ENCODE measurements at places on chromosomes 2 and 18.

GRCh38 chr18:72867746-72868584 lies at the start of gene NETO1:
Gene NETO1, minus strand, starts transcription at chr18:72867987. Its CDS starts 696 bp downstream, at chr18:72867291.
- no peak for DNase-seq

DNA sequence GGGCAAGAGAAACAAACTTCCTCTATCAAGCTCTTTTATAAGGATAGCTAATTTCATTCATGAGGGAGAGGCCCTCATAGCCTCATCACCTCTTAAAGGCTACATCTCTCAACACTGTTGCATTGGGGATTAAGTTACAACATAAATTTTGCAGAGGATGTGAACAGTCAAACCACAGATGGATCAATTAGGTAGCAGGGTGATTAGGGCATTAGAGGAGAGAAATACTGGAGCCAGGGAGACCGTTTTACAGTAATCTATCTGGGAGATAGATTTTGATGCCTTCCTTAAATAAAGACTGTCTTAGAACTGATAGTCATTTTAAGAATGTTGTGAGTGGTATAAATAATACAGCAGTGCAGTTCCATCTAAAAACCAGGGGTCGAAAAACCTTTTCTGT lies 258.9 kb downstream of the DCC start:
- no peak for DNase-seq

GRCh38 chr2:204453730-204454167 lies 91.5 kb upstream of the PARD3B start:
- DNase-seq, result no peak

GRCh38 chr18:6811816-6812215 lies 82.3 kb downstream of the ARHGAP28 start:
- no peak for DNase-seq

DNA sequence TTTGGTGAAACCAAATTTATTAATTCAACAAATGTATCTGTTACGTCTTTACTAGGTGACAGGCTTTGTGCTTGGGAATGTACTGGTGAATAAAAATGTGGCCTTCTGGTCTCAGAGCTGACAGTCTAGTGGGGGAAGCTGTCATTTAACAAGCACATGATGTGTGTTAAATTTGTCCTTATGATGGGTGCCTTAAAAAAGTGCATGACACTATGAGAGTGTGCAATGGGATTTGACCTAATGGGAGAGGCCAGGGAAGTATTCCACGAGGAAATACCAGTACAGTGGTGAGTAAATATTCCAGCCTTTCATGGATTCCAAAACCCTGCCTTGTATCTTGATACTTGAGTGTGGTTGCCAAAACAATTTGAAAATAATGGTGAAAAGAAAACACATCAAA lies 308.9 kb downstream of the PLCL1 start:
- DNase-seq, result no peak

GRCh38 chr2:30978044-30978443 lies 160.2 kb downstream of the GALNT14 start:
- DNase-seq, result no peak

- no peak for DNase-seq
Observed at GRCh38 chr2:174450021-174450816, 36.6 kb downstream of the GPR155 start.

GRCh38 chr2:45841752-45842407 lies 190.4 kb downstream of the PRKCE start:
- DNase-seq, result no peak

GRCh38 chr2:54015798-54016699 lies 45.3 kb upstream of the PSME4 start:
- no peak for DNase-seq

DNA sequence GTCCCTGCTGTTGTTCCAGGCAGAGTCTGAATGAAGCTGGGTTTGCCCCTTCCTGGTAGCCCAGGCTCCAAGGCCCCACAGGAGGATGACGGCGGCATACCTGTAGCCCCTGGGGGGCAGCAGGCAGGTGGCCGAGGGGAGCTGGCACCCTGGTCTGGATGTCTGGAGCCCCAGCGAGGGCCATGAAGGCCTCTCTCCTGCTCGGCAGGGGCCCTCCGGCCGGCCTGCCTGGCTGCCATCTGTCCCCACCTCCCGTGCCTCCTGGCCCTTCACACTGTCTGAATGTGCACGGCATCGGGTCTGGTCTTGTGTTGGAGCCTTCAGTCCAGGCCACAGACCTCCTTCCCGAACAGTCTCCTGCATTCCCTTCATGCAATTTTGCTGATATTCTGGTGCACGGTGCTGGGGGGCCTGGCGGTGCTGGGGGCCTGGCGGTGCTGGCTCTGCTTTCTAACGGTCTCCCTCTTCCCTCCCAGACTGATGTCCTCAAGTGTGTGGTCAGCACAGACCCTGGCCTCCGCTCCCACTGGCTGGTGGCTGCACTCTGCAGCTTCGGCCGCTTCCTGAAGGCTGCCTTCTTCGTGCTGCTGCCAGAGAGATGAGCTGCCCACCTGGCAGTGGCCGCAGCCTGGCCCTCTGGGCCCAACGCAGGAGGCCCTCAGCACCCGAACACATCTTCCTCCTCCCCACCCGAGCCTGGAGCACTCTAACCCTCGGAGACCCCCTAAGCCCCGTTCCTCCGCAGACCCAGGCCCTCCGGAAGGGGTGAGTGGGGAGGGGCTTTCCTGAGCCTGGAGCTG lies 13.5 kb downstream of the BOK start:
- DNase-seq, result no peak

DNA sequence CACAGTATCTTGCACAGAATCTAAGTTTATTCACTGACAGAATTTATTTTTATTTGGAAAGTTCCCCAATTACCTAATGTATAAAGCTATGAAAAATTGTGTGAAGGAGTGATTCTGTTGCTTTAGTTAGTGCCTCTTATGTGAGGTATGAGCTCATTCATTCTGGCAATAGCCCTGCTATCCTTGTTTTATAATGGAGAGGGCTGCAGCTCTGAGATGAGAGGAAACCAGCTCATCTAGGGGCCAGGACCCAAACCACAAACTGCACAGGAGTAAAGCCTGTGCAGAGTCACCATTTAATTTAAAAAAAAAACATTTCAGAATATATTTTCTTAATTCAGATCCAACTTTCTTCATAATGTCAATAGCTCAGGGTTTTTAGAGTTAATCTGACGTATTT lies 383.0 kb downstream of the TMEM182 start:
- no peak for DNase-seq

DNA sequence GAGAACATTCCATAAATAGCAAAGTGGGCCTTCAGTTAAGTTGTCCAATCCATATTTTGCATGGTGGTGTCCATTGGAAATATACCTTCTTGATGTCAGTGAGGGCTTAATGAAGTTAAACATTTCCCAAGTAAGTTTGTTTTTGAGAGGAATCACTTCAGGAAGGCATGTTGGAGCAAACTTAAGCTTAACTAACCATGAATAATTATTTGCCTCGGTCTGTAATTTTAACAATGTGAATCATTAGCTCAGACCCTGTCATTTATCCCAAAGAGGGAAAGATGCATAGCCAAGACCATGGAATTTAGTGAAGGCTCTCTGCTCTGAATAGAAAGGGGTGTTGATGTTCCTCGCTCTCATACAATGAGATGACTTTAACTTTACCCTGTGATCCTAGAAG lies 47.4 kb downstream of the SPATS2L start:
- DNase-seq, result no peak

DNA sequence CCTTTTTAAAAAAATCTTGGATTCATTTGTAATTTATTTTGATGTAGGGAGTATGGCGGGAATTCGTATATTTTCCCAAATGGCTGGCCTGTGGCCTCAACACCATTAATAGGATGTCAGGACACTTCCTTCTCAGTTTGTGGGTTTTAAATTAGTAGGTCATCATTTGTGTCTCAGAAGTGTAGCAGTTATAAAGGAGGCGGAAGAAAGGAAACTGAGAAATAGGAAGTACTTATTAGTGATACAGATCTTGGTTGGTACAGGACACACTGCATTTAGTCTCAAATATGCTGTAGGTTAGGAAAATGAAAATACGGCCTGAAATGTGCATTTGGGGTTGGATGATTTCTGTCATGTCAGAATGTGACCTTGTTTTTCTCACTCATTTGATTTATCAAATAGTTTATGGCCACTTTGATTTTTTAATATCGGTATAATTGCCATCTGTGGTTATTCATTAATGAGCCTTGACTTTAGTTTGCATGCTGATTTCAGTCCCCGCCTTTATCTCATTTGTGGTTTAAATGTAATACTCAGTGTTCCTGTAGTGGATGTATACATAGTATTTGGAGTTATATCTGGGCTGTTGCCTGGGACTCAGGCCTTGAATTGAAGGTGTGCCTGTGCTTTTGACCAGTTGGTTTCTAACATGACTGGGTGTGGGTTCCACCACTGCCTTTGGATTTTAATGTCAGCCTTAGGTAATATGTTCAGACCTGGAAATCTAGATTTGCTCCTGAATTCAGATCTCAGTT lies 31.4 kb downstream of the ZCCHC2 start:
- DNase-seq, result no peak

DNA sequence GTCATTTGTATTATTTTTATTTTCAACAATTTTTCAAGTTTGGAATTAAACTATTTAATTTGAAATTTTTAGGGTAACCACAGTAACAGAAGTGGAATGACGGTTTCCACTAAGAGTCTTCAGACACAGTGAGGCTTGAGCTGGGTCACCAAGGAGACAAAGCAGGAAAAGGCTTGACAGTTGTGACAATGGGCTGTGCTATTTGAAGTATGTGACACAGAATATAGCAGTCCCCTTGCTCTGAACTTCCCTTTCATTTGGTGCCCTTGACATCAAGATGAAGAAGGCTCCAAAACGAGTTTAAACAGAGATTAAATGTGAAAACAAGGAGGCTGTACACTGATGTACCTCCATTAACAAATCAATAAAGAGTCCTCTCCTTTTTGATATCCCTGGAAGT lies 265.4 kb upstream of the DLGAP1 start:
- no peak for DNase-seq

DNA sequence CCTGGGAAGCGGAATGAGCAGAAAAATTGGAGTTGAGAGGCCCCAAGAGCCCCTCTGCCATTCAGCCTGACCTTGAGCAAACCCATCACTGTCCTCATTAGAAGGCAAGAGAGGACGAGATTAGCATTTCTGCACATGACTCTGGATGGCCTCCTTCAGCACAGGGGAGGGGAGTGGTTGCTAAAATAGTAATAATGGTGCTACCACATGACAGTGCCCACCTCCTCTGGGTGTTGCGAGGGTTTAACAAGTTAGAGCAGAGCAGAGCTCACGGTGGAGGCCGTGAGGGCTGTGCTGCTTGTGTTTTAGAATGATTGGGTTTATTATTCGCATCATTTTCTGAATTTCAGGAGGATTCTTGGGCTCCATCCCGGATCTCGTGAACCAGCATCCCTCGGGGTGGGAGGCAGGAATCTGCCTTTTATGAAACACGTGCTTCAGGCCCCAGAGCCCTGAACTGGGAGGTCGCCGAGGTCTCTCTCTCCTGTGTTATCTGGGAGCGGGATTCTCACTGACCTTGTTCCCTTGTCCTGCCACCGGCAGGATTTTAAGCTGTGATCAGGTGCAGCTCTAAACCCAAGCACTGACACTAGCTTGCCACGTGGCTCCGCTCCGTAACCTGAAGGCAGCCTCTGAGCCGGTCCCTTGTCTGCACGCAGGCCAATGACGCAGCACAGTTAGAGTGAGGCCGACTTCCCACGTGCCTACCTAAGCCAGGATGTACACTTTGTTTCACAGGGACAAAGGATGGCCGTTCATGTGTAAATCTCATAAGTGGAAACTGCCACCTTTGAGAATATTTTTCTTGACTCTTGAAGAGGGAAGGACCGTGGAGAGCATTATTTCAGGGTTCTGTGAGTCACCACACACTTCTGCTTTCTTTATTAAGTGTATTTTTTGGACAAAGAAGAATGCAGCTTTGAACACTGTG lies 142.3 kb downstream of the ACOXL start:
- DNase-seq, result no peak

GRCh38 chr2:64403426-64403825 lies 50.5 kb upstream of the LGALSL start:
- no peak for DNase-seq

DNA sequence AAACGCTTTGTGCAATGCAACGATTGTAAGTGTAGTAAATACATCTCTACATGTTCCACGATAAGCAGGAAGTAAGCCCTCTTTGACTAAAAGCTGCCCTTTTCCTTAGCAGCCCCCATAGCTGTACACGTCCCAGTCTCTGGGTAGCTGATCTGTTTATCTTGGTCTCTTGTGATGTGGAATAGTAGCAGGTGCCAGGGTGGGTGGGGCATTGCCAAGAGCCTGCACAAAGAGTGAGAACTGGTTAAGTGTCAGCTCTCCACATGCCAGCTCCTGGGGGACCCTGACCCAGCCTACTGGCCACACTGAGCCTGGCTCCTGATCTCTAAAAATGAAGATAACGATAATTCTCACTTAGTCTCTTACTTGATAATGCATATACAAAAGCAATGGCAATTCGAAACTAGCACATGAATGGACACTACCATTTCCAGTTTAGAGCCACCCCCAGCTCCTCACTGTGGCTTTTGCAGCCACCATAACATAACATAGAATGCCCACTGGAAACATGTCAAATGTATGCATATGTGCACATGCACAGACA lies 92.3 kb downstream of the MYT1L start:
- DNase-seq, result no peak

- no peak for DNase-seq
Observed at GRCh38 chr2:98013407-98014042, 17.8 kb upstream of the TMEM131 start.

DNA sequence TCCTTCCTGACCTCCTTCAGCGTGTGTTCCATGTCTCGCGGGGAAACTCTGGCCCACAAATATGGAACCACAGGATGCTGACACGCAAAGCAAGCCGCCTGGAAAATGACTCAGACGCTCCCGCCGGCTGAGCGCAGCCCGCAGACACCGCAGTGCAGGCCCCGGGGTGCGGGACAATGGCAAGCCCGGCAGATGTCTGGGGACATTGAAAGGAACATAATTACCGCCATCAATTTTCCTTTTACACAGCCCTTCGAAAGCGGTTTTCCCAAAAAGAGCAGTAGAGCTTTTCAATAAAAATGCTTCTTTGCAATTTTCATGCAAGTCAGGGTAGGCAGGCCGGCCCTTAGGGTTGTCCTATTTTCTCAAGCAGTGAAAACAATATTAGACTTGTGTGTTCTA lies 159.2 kb upstream of the SH3BP4 start:
- DNase-seq, result no peak

DNA sequence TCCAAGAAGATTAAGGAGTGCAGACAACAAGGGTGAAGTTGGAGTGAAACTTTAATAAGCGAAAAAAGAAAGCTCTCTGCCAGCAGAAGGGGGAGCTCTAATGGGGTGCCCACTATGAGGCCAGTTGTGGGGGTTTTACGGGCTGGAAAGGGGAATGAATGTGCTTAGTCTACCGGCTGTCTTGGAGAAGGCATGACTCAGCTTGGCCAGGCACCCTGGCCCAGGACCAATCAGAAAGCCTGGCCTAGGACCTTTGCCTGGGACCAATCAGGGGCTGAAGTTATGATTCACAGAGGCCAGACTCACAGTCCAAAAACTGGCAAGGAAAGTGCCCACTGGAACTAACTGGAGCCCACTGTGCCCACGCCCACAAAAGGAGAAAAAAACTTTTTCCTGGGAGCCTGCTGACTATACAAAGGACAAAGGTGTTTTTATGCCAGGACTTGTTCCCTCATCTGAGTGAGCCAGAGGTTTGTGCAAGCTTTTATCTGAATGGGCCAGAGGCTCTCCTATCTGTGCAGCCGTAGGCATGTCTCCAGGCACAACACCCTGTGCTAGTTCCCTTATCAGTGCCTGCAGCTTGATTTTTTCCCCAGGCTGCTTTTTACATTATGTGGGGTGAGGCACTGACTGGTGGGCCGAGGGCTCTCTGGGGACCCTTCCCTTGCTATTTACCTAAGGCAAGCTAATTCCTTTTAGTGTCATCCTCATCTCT lies 18.6 kb downstream of the CMPK2 start:
- DNase-seq, result no peak

- DNase-seq, result no peak
Observed at GRCh38 chr18:32244881-32245280, 55.0 kb downstream of the MEP1B start.
